CD4-positive, alpha-beta T cell treated with Interleukin-17A for 1 hour (primary cell): ENCODE measurements at places on chromosomes 3 and 15.

- DNase-seq: no peak
These were observed 4.2 kb upstream of the EFHB start for GRCh38 chr3:19938295-19938627.

DNA sequence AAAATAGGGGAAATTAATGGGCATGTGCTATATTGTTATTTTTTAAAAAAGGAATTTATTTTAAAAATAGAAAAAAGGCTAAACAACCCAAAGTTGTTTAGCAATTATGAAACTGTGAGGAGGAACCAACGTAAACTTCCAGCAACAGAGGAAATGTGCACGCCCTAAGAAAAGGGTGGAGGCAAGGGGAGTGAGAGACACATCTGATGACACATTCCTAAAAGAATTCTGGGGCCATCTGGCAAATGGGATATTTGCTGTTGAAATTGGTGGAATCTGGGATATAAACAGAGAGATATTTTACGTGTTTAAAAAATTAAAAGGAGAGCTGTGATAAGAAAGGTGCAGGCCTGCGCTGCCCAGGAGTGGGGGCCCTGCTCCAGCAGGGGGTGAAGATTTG lies 50.8 kb upstream of the MUC13 start:
- no peak for DNase-seq

GRCh38 chr15:98381446-98381845 lies 266.9 kb upstream of the IGF1R start:
- no peak for DNase-seq

DNA sequence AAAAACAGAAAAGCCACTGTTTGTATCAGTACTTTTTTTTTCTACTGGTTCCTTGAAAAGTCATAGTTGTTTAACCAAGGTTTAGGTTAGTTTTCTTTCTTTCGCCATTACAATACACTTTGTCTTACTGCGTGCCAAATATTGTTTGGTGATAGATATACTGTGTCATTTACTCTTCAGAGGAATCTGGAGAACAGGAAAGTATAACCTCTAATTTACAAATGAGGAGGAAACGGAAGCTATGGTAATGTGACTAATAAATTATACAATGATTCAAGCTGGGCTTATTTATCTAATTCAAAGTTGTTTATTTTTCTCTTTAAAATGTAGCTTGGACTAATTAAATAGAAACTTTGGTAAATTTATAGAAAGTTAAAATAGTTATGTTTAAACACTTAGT lies 96.2 kb upstream of the ROBO2 start:
- DNase-seq: no peak

- no peak for DNase-seq
These were observed 96.9 kb downstream of the THSD4 start for GRCh38 chr15:71212146-71212545.

DNA sequence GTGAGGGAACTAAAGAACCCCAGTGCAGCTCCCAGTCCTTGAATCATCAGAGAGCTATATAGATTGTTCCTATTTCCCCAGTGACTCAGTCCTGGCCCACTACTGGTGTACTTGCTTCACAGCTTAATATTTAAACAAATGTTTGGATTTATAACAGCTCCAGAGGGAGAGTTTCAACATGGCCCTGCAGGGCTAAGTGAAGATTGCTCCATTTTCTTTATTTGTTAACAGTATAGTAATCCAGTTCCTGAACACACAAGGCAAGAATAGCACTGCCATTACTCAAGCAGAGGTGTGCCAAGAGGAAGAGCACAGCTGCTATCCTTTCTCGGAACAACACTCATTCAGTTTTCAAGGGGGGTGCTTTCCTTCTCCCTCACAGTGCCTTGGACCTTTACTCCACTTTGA lies 6.5 kb downstream of the SQOR start:
- no peak for DNase-seq

- DNase-seq: no peak
These were observed 138.3 kb upstream of the ROBO1 start for GRCh38 chr3:79906106-79906505.

DNA sequence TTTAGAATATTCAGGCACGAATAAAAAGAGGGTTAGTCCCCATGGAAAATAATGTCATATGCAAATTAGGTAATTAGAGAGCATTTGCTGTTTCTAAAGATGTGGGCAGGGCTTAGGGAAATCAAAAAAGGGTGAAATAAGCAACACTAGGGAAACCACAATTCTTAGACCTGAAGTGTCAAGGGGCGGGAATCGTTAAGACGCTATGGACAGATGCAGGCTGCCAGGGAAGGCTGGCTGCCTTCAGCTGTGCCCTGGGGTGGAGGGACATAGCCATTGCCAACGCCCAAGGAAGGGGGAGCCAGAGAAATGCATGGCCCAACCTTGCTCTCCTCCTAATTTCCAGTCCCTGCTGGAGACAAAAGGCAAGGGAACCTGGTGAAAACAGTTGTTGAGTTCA lies 141.7 kb upstream of the PROK2 start:
- DNase-seq: no peak

DNA sequence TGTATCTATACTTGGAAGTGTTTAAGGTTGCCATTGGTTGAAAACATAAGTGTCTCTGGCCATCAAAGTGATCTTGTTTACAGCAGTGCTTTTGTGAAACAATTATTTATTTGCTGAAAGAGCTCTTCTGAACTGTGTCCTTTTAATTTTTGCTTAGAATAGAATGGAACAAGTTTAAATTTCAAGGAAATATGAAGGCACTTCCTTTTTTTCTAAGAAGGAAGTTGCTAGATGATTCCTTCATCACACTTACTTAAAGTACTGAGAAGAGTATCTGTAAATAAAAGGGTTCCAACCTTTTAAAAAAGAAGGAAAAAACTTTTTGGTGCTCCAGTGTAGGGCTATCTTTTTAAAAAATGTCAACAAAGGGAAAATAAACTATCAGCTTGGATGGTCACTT lies 19.7 kb downstream of the B3GNT5 start:
- DNase-seq: no peak

DNA sequence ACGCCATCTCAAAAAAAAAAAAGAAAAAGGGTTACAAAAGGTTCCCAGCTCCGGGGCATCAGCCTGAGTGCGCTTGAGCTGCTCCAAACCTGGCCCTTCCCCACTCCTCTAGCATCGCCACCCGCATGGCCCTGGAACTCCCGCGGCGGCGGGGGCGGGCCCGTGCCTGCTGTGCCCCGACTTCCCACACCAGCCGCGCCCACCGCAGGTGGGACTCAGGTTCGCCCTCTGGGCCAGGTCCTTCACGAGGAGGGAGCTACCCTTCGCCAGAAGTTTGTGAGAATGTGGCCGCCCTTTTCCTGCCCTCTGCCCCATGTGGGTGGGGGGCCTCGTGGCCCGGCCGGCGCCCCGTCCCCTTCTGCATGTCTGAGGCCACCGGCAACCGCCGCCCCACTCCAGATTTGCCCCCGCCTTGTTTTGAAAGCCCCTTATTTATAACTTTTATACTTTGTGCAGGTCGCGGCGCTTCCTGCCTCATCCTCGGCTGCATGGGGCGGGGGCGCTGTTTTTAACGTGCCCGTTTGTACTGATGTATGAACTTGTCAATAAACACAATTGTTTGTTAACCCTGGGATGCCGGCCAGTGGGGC lies 507 bp upstream of the JMJD7 start:
- no peak for DNase-seq

GRCh38 chr3:143881095-143881494 lies 32.8 kb upstream of the SLC9A9 start:
- DNase-seq: no peak

DNA sequence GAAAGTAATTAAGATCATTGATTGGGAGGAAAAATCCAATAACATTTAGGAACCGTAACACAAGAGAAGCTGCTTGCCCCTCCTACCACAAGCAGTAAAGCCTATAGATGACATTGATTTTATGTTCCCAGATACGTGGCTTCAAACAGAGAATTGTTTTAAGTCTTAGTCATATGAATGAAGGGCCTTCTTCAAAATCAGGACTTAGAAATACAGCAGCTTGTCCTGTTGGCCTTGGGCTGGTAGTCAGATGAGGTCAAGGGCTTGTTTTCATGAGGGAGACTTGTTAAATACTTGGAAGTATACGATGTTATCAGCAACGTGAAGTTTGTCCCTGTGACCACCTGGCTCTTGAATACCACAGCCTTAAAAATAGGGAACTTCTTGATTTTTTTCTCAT lies 114.4 kb downstream of the VGLL4 start:
- DNase-seq: no peak

DNA sequence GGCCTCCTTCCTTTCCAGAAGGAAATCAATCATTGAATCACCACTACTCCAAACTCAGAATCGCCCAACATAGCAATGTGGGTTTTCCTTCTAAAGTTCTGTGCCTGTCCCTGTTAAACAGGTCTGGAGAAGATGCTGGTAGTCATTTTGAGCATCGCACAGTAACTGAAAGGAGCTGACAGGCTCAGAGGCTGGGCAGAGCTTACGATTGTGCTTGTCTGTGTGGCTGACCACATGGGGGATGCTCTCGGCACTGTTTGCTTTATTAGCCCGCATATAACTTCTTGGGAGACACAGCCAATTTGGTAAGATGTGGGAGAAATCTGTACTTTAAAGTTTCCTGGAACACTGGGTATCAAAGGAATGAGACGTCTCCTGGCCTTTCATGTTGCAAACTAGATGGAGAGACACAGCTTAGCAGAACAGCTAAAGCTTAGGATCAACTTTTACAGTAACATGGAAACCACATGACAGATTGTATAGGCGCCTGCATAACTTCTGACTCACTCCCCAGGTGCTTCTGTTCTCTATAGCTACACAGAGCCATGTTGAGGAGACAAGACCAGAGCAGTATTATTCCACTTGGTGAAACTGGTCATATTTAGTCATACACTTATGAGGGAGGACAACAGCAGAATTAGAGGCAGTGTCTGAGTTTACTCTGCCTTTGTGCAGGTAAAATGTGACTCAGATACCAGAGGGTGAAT lies 374.1 kb downstream of the RORA start:
- no peak for DNase-seq

- no peak for DNase-seq
These were observed 52.0 kb upstream of the CORO2B start for GRCh38 chr15:68526784-68527183.

DNA sequence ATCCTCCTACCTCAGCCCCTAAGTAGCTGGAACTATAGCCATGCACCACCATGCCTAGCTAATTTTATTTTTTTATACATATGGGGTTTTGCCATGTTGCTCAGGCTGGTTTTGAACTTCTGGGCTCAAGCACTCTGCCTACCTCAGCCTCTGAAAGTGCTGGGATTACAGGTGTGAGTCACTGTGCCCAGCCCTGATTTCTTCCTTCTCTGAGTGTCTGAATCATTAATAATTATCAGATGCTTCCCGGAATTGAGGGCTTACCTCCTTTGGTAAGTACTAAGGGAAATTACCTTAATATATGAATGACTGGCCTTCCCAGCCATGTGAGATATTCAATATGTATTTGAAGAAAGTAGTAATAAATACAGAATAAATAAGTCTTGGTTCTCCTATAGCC lies 7.2 kb downstream of the CLPX start:
- DNase-seq: no peak

GRCh38 chr3:46871222-46871621 lies 6.3 kb upstream of the PTH1R start:
- DNase-seq: no peak

- no peak for DNase-seq
These were observed 3.9 kb downstream of the HHLA2 start for GRCh38 chr3:108300103-108300849.

DNA sequence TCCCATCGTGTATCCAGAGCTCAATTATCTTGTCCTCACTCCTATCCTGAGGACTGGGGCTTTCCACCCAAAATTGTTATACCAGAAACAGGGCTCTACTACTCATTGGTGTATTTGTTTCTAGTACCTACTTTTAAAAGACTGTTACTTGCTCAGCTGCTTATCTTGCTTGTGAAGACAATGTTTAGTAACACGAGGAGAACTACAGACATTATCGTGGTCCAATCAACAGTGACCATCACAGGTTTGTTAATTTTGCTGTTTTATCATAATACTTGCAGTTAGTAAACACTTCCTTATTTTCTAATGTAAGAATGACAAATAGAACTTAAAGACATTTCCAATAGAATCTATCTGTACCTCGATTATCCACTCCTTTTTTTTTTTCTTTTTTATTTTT lies 13.5 kb downstream of the LRCH3 start:
- no peak for DNase-seq

- DNase-seq: no peak
These were observed 124.1 kb upstream of the CRBN start for GRCh38 chr3:3303636-3304035.

GRCh38 chr15:60751985-60752952 lies 273.3 kb upstream of the ICE2 start:
- no peak for DNase-seq

DNA sequence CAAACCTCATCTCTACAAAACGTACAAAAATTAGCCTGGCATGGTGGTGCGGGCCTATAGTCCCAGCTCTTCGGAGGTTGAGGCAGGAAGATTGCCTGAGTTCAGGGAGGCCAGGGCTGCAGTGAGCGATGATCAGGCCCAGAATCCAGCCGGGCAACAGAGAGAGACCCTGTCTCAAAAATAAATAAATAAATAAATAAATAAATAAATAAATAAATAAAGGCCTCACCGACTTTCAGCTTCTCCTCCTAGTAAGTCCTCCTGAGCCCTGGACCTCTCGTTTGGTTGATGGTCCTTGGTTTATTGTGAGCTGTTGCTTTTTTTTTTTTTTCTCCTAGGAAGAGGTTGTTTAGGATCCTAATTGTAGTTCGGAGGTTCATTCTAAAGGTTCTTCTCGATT lies 25.1 kb downstream of the WDR73 start:
- DNase-seq: no peak

GRCh38 chr3:189813647-189814240 lies 182.6 kb downstream of the TP63 start:
- no peak for DNase-seq

DNA sequence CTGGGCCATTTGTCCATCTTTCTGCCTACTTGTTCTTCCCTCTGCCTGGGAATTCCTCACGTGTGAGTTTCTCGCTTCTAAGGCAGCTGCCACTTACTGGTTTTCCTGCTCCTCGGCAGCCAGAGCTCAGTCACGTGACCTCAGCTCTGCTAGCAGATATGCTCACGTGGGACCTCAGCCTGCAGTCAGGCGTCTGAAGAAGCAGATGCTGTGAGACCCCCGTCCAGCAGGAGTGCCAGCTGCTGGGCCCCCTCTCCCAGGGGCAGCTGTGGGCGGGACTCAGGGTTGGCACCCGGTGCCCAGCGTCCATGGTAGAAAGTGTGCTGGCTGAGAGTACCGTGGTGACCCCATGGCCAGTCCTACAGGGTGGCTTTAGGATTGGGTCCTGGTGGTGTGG lies 161.3 kb upstream of the TLE3 start:
- peak; percentile 68 for DNase-seq
